ENCODE measurements at places on chromosomes 11 and 22.

DNA sequence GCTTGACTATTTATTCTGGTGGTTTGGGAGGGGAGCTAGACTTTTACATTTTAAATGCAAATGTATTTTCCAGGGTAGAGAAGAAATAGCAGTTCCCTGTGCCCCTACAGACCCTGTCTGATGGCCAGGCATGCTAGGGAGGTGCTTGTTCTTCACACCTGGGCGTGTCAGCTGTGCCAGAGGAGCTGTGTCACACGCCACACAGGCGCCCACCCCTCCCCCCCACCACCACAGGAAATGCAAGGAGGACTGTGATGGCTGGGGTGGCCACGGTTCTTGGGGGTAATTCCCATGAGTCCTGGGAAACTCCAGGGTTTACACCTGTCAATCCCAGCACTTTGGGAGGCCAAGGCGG, 82.2 kb downstream of the FLI1 start:
- no peak for DNase-seq

GRCh38 chr22:39577366-39577765, 6.8 kb downstream of the CACNA1I start:
- DNase-seq, result no peak

GRCh38 chr11:125262830-125263218, 98.3 kb downstream of the PKNOX2 start:
- DNase-seq, result no peak

DNA sequence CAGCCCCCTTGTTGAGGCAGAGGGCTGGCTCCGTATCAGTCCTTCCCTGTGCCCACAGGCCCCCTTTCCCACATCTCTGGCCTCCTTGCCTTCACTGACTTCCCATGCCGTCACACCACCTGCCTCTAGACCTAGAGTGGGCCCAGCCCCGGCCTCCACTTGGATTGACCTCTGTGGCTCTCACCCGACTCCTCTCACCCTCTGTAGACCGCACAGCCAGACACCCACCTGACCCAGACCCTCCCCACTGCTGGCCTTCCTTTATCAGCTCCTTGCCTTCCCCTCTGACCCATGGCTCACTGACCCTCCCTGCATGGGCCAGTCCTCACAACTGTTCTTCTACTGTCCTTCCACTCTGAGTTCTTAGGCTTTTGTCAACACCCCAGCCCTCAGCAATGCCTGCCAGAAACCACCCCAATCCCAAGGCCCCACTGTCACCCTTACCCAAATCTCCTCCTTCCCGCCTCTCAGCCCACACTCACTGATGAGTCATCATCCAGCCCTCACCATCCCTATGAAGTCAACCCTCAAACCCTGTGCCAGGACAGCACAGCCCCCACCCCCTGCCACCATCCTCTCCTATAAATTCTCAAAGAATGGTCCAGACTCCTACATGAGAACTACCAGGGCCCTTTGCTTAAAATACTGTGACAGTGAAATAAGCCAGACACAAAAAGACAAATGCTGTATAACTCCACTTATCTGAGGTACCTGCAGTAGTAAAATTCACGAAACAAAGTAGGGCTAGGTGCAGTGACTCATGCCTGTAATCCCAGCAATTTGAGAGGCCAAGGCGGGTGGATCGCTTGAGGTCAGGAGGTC, 53.4 kb downstream of the SCGB1A1 start:
- DNase-seq, result peak; percentile 83

- no peak for DNase-seq
Measured at GRCh38 chr11:35655856-35656255, 6.7 kb upstream of the TRIM44 start.

- DNase-seq, result no peak
Measured at GRCh38 chr11:87463486-87464102, 425.9 kb downstream of the TMEM135 start.

DNA sequence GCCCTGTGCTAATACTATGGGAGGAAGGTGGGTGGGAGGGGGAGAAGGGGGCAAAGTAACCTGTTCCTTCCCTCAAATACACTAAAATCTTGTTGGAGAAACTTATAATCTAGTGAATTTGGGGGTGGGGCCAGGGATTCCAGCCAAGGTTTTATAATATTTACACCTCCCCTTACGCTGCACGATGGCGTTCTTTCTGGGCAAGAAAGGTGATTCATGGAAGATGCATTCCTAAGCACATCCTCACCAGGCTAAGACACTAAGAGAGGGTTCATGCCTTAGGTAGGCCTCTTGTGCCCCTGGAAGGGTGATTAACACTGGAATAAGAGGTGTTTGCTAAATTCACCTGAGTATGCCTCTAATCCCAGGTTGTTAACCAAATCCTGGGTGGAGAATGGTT, 82.6 kb downstream of the BARX2 start:
- no peak for DNase-seq

GRCh38 chr11:8314916-8315315, 51.2 kb upstream of the LMO1 start:
- no peak for DNase-seq

- no peak for DNase-seq
Measured at GRCh38 chr11:120108785-120109168, 29.1 kb downstream of the TRIM29 start.

GRCh38 chr22:36430863-36431262, 43.1 kb upstream of the MYH9 start:
- no peak for DNase-seq

- no peak for DNase-seq
Measured at GRCh38 chr11:20066013-20066782, 94.1 kb downstream of the DBX1 start.

- DNase-seq, result no peak
Measured at GRCh38 chr11:31824332-31824878, 13.3 kb upstream of the PAX6 start.

DNA sequence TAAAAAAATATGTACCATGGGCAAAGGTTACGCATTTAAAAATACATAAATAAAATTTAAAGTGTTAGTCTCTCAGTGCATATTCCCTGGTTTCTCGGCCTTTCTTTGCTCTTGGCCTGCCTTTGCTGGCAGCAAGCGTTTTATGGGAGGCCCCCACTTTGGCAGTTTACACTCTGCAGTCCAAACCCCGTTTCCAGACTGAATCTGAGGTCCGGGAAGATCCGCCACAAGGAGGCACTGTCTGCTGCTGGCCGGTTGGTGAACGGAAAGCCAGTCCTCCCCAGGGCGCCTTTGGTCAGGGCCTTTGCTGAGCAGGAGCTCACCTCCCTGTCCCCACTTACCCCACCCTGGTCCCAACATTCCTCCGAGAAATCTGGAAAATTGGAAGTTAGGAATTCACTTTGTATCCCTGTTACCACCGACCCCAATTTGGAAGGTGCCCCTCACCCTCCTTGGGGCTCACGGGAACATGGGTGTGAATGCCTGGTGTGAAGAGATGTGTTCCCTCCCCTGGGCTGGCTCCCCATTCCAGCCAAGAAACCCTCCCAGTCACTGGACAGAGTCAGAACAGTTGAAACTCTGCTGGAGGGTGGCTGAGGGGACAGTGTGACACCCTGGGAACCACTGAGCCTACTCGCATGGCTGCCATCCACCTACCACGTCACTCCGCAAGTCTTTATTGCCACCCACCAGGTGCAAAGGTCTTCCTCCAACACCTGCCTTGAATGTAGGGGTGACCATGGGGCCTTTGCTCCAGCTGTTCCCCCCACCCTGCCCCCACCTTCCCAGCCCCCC, 9.4 kb upstream of the SF1 start:
- peak; percentile 77 for DNase-seq

GRCh38 chr22:24952837-24953383, 394 bp downstream of the KIAA1671 start:
- peak; percentile 70 for DNase-seq

GRCh38 chr11:126468102-126468521, 112.6 kb downstream of the ST3GAL4 start:
- no peak for DNase-seq

All from H54 (cell line).